EL (cell line): ENCODE measurements at places on chromosomes 7 and 10.

DNA sequence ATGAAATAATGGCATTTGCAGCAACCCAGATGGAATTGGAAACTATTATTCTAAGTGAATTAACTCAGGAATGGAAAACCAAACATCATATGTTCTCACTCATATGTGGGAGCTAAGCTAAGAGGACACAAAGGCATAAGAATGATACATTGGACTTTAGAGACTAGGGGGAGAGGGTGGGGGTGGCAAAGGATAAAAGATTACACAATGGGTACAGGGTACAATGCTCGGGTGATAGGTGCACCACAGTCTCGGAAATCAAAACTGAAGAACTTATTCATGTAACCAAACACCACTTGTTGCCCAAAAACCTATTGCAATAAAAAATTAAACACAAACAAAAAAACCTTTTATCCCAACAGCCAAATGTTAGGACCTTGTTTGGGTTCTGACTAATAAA, 17.8 kb downstream of the AGMO start:
- DNase-seq, result no peak

DNA sequence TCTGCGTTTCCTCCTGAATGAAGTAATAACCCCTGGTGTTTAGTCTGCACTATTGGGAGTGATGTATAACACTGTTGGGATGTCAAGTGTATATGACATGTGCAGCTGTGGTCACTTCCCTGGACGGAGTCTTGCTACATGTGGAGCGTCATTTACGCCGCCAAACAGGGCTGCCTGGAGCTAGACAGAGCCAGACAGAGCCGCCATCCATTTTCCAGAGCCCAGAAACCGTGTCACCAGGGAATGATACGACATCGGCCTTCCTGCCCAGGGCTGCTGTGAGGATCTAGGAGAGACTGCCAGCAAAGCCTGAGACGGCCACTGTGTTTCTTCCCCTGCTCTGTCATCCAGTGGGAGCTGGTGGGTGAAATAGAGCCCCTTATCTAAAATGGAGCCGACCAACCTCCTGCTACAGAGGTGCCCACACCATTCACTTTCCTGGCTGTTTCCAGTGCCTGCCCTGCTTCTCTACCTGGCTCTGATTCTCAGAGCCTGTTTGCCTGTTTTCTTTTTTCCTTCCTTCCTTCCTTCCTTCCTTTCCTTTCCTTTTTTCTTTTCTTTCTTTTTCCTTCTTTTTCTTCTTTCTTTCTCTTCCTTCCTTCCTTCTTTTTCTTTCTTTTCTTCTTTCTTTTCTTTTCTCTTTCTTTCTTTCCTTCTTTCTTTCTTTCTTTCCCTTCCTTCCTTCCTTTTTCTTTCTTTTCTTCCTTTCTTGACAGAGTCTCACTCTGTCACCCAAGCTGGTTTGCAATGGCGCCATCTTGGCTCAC, 13.3 kb upstream of the FGFR2 start:
- DNase-seq, result no peak

- DNase-seq, result no peak
Observed at GRCh38 chr7:115146148-115146547, 224.3 kb downstream of the MDFIC start.

- peak; percentile 69 for DNase-seq
Observed at GRCh38 chr7:16978358-16979244, 96.8 kb upstream of the AGR3 start.

DNA sequence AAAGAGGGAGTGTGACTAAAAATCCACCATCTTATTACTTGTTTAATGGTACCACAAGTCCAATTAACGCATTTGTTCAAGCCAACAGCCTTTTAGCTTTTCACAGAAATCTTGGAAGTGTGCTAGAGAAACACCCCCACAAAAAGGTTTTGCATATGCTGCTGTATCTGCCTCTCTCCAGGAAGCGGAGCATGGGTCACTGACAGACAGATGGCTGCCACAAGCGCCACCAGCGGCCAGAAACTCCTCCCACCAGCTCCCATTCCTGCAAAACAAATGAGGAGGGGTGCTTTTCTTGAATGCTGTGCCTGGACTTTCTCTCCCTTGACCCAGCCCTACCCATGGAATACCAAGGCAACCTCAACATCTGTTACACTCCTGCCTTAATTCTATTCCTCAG, 176.3 kb upstream of the LRGUK start:
- DNase-seq, result no peak

DNA sequence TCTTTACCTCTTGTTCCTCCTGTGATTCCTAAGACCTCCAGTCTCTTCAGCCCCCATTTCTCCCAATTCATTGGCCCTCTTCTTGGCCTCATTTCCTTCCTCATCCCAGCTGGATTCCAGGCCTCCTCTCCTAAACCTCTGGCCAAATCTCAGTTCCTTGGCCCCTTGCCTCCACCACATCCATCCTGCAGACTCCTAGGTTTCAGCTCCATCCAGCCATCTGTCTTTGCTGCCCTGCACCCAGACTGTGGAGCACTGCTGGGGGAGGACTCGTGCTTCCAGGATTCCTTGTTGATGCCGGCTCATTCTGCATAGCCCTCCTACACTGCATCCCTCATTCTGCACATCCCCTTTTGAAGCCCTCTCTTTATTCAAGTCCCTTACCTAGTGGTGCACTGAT, 6.7 kb downstream of the PLAC9 start:
- DNase-seq, result no peak

GRCh38 chr7:150385302-150385723, 6.2 kb downstream of the ZNF775 start:
- no peak for DNase-seq

DNA sequence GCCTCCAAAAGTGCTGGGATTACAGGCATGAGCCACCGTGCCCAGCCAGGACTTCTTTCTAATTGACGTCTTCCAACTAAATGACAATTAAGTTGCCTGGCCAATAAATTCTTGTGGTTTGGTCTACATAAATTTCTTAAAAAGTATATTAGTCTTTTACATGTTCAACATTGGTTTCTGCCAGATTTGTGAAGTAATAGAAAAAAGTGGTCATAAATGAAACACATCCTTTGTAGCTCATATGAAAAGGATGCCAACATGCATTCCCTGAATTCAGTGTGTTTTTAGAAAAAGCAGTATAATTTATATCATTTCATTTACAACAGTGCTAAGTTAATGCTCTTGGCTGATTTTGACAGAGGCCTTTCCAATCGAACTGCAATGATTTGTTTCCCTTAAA, 215.0 kb downstream of the TAX1BP1 start:
- no peak for DNase-seq

DNA sequence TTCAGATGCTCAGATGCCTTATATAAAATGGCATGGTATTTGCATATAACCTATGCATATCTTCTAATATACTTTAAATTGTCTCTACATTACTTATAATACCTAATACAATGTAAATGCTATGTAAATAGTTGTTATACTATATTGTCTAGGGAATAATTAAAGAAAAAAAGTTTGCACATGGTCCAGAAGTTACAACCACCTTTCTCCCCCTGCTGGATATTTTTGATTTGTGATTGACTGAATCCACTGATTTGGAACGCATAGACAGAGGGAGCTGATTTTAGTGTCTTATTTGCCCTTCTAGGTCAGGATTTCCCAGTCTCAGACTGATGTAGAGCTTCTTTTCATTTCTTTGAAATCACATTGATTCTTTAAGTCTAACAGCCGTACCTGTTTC, 31.8 kb downstream of the MDFIC start:
- no peak for DNase-seq

GRCh38 chr7:46525876-46526275, 604.8 kb upstream of the IGFBP3 start:
- DNase-seq, result no peak

DNA sequence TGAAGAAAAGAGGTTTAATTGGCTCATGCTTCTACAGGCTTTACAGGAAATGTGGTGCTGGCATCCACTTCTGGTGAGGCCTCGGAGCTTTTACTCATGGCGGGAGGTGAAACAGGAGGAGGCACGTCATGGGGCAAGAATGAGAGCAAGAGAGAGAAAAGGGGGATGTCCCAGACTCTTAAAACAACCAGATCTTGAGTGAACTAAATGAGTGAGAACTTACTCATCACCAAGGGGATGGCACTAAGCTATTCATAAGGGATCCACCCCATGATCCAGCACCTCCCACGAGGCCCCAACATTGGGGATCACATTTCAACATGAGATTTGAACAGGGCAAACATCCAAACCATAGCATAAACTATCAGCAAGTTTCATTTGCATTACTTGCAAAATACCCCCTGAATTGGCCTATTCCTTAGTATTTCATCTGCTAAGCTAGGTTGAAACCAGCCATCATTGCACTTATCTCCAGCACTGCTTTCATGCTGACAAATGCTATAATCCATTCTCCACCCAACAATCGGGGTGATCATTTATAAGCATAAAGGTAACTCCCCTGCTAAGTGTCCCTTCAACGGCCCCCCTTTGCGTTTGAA, 179.0 kb downstream of the NOC3L start:
- DNase-seq, result peak; percentile 98

DNA sequence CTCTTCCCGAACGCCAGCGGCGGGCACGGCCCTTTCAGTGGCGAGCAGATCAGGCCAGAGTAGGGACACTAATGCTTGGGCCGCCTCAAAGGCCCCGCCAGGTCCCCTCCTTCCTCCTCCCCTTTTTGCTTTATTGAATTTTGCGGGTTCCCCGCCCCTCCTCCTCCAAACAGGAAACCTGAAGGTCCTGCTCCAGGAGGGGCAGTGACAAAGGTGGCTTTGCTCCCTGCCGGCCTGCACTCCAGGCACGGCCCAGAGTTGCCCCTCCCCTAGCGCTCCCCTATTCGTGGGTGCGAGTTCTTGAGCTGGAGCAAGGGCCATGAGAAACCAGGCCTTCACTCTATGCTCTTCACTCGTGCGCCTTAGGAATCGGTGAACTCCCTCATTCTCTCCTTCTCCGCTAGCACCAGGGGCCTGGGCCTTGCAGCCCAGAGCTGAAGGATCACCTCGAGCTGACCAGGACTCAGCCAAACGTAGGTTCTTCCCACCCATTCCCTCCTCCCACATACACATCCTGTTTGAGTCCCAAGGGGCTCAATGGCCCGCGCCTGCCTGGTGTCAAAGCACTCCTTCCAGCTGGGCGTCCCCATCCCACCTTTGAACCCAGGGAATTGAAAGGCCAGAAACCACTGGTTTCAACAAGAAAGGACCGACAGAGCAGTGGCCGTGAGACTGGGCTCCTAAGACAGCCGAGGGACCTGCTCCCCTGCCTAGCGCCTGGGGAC, 619 bp upstream of the HOXA6 start:
- DNase-seq, result no peak

- DNase-seq, result peak; percentile 83
Observed at GRCh38 chr7:56092789-56093531, at the start of gene PHKG1. TSS of gene PHKG1 (minus strand) at chr7:56092952. CDS start at chr7:56088941, 4,011 bp downstream.

- no peak for DNase-seq
Observed at GRCh38 chr7:27071622-27072390, 24.0 kb downstream of the HOXA1 start.

- DNase-seq, result no peak
Observed at GRCh38 chr7:116955801-116956476, 2.6 kb downstream of the ST7 start.

- no peak for DNase-seq
Observed at GRCh38 chr10:89468191-89468965, 54.0 kb downstream of the IFIT5 start.

GRCh38 chr7:150383710-150384397, 4.7 kb downstream of the ZNF775 start:
- DNase-seq, result no peak

DNA sequence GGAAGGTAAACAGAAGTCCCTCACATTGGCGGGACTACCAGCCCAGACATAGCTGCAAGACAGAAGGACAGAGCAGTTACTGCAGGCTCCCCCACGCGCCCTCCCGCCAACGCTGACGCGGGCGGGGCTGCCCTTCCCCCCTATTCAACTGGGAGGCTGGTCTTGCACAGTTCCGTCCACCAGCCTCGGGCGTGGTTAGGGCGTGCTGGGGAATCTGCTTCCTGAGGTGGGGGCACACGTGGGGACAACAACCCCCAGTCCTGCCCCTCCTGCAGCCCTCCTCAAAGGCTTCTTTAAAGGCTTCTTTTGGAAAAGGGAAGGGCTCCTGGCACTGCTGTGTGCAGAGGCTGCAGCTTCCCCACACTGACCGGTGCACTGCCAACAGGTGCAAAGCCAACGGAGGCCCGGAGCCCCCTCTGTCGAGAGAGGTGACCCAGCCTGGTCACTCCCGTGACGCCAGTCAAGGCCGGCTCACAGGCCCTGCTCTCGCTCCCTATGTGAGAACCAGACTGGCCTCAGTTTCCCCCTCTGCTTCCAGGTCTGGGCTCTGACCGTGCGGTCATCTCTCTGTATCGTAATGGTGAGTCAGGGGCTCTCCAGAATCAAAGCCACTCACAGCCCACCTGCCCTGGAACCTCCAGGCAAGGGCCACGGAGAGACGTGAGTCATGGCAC, 126.0 kb downstream of the EBF3 start:
- no peak for DNase-seq

- DNase-seq, result peak; percentile 3
Observed at GRCh38 chr10:113433711-113434110, 119.1 kb upstream of the HABP2 start.

- DNase-seq, result no peak
Observed at GRCh38 chr7:54615537-54615936, 73.4 kb downstream of the VSTM2A start.

GRCh38 chr10:110836706-110837105, 35.0 kb upstream of the PDCD4 start:
- no peak for DNase-seq

DNA sequence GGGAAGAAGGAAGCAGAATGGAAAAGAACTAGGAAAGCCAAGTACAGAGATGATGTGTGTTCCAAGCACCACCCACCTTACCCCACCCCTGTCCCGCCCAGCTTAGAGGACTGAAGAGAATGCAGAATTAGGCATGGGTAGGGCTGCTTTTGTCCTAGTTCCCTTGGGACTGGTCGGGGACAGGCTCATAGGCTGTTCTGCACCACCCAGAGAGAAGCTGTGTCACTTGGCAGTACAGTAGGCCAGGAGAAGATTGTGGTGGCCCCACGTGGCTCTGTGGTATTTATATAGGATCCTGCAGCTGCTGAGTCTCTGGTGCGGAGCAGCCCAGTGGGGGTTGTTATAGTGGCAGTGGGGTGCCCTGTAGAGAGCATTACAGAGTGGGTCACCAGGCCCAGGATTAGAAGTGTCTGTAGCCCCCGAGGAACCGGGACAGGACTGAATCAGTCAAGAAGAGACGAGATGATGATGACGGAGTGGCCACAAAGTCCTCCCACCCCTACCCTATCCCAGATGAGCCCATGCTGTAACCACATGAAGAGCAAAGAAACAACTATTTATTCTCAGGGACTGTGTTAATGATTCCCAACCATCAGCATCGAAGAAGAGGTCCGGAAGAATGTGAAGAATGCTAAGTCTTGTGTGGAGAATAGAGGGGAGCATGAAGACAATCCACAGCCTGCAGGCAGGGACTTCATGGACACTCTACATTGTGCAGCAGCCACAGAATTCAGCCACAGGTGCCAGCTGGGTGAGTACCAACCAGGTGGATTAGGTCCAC, 88.9 kb downstream of the C1GALT1 start:
- no peak for DNase-seq

GRCh38 chr10:42987121-42987541, 89.7 kb upstream of the RET start:
- DNase-seq, result no peak
